ENCODE measurements at places on chromosomes 16 and 17.

GRCh38 chr16:54489225-54490111 is 202.9 kb upstream of the IRX3 start:
- DNase-seq = no peak

- no peak for DNase-seq
Observed at GRCh38 chr16:4746991-4747574, 12.7 kb downstream of the DNAAF8 start.

DNA sequence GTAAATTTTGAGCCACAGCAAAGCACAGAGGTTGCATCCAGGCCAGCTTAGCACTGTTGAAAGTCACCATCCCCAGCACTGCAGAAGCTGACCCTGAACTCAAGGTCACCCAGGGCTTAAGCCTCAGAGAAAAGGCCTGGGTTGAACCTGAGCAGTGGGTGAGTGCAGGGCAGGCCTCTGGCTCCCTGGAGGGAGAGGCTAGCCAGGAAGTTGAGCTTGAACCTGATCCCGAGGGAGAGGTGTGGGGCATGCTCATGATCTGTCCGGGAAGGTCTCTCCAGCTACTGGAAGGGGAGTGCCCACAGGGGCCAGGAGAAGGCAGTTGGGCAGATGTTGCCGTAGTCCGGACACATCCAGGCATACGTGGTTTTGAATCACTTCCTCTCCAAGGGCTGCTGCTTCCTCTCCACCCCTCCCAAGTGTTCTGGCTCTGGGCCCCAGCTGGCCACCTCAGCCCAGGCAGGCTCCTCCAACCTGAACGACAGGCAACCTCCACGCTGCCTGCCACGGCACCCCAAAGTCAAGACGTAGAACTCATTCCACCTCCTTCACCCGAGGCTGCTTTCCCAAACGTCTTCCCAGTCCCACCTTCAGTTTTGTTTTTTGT is 18.4 kb downstream of the CARHSP1 start:
- DNase-seq = no peak

GRCh38 chr17:48014595-48015111 is 22.9 kb downstream of the COPZ2 start:
- no peak for DNase-seq

DNA sequence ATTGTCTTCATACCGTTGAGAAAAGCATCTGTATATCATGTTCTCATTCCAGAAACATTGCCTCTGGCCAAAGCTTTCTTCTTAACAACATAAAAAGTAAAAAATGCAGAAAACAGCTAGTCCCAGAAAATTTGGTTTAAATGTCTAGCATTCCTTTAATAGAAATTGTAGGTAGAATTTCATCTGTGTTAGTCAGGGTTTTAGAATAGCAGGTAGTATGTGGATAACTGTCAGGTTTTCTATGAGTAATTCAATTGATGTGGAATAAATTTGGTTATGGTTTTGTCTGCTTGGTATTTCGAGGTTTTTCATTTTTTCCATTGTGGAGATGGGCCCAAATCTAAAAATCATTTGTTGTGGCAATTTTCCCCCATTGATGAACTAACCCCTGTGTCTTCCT is 616.7 kb downstream of the KCNJ2 start:
- DNase-seq = no peak

GRCh38 chr17:82127704-82128103 is 29.7 kb upstream of the FASN start:
- DNase-seq = no peak

GRCh38 chr17:69223809-69224208 is 4.8 kb downstream of the ABCA10 start:
- no peak for DNase-seq

- no peak for DNase-seq
Observed at GRCh38 chr16:87586201-87586782, 16.0 kb upstream of the JPH3 start.

DNA sequence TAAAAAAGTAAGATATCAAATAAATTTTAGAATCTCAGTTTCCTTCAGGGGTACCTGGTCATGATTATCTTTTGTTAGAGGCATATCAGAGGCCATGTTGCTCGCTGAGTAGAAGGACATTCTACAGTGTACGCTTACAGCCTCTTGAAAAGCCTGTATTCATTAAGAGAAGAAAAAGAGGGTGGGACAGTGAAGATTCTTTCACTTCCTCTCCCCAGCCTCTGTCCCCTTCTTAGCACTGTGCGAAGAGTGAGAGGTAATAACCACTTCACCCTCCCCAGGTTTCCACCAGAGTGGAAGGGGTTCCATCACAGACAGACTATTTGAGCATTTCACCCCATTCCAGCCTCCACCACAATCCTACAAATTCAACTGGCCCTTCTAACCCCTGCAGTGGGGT is 4.8 kb upstream of the LPO start:
- no peak for DNase-seq

GRCh38 chr17:70105641-70106040 is 30.6 kb downstream of the KCNJ16 start:
- DNase-seq = no peak

DNA sequence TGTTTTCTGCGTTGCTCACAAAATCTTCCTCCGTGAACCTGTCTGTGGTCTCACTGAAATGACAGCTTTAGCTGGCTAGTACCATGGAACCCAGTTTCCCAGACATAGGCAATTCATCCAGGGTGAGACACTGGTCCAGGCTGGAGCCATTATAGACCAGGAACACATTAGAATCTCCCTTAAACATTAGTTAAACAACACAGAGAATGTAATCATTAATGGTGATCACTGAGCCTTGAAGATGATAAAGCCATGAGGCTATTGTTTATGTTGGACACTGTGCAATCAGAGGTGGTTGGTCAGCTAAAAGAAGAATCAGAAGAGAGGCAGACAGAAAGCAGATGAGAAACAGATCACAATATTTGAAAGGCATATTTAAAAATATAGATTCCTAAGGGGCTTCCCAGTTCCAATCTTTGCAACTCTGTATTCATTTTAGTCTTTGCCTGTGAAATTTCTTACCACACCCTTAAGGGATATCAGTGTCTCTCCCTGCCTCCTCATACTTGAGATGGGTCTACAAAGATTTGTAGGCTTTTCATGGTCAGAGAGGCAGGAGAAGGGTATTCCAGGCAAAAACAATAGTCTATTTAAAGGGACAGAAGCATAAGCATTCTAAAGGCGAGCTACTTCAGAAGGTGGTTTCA is 317.9 kb downstream of the MAP2K6 start:
- DNase-seq = no peak

DNA sequence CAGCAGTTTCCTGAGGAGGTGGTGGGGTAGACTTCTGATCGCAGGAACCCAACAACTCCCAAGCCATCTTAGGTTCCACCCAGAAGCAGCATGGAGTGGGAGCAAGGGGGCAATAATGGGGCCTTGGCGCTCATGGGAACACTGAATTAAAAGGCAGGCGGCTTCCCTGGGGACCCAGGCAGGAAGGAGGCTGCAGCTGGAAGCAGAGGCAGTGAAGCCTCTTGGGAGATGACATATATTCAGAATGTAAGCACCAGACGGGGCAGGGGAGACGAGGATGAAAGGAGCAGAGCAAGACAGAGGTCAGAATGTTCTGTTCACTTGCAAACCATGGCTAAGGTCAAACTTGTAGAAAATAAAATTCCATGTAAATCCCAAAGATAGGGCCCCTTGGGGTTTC is 2.9 kb downstream of the HIGD1B start:
- DNase-seq = no peak

DNA sequence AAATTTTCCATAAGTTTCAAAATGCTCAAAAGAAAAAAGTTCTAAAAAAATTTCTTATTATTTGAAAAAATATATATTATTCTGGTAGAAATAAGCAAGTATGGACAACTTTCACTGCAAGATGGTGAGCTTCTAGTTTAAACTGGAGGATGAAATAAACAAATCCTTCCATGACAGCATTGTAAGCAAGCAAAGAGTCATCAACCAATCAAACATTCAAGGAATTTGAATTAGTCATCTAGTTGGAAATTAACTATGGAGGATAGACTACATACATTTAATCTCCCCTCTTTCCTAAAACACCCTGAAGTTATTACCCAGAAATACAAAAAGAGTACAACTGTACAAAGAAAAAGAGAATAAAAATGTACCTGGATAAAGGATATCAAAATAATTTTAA is 51.0 kb upstream of the IRX5 start:
- DNase-seq = no peak

DNA sequence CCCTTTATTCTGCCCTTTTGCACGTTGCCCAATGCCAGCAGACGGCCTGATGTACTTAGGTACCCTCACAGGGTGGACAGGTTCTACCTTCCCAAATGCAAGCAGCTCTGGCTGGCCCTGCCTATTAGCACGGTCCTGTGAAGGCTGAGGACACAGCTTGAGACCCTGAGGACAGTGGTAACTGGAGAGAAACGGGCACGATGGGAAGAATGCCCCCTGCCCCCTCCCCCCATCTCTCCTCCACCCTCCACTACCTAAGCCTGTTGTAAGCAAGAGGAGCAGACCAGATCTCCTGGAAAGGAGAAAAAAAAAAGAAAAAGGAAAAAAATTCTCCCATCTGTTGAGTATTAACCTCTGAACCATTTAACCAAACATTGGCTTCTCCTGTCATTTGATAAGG is 34.1 kb downstream of the MEOX1 start:
- no peak for DNase-seq

DNA sequence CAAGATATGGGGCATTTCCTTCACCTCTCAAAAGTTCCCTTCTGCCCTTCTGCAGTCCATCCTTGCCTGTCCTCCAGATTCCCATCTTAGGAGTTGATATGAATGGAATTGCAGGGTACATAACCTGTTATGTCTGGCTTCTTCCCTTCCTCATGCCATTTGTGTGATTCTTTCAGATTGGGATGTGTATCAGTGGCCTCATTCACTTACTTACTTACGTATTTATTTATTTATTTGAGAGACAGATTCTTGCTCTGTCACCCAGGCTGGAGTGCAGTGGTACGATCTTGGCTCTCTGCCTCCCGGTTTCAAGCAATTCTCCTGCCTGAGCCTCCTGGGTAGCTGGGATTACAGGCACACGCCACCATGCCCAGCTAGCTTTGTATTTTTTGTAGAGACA is 6.2 kb upstream of the TMEM94 start:
- DNase-seq = no peak

- DNase-seq = no peak
Observed at GRCh38 chr17:12867726-12868125, 78.4 kb downstream of the ARHGAP44 start.

- no peak for DNase-seq
Observed at GRCh38 chr16:49637933-49638672, 217.8 kb downstream of the ZNF423 start.

- DNase-seq = no peak
Observed at GRCh38 chr17:1109606-1110540, 69.9 kb downstream of the ABR start.

DNA sequence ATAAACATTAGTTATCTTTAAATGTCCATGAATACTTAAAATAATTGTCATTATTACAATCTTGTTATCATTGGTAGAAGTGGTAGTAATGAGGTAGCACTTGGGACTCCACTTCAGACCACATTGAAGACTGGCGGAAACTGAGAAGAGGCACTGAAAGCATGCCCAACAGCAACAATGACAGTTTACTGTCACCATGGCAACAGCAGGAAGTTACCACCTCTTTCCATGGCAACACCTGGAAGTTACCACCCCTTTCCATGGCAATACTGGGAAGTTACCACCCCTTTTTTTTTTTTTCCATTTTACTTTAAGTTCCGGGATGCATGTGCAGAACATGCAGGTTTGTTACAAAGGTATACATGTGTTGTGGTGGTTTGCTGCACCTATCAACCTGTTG is 494.9 kb upstream of the RBFOX1 start:
- no peak for DNase-seq

- no peak for DNase-seq
Observed at GRCh38 chr17:17381446-17382064, 78.4 kb downstream of the NT5M start.

DNA sequence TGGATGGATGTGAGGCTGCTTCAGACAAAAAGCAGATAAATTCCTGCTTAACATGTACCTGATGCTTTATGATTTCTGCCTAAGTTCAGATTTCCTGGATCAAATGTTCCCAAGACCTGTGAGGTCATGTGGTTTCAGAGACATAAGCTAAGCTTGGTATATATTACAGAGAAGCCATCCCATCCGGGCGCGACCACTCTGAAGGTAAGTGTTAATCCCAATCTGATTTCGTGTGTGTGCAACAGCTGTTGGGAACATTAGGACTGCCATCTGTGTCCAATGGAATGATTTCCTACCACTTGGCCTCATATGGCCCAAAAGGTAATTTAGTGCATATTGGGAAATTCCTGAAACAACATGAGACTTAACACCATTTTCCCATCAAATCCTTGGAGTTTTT is 199.1 kb downstream of the HS3ST3B1 start:
- DNase-seq = no peak

- DNase-seq = no peak
Observed at GRCh38 chr16:23557779-23558702, 514 bp downstream of the UBFD1 start.

DNA sequence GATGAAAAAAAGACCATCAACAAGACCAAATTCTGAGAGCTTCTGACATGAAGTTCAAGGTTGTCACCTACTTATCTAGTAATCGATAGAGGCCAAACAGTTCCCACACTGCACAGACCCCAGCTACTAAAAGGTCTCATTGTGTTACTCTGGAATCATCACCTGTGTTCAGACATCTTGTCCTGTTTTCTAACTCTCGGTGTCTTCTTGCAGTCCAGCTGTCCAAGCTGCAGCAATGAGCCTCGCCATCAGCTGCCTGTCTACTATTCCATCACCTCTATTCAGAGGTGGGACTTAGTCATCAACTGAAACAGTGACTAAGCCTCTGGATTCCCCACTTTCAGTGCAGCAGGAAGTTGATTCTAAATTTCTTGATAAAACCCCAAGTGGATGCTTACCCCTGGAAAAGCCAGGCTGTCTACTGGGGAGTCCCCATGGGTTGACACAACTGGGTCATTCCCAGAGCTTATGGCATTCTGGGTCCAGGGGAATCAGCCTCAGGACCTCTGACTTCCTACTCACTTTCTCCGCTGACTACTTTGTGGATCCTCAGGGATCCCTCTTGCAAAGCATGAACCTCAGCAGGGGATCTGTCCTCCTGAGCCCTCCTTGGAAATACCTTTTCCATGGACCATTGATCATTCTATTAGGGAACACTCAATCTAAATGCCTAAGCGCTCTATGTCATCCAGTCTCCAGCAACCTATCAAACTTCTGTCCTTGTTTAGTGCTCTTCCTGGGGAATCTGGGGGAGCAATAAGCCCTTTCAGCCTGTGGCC is 46.5 kb downstream of the HNF1B start:
- no peak for DNase-seq

DNA sequence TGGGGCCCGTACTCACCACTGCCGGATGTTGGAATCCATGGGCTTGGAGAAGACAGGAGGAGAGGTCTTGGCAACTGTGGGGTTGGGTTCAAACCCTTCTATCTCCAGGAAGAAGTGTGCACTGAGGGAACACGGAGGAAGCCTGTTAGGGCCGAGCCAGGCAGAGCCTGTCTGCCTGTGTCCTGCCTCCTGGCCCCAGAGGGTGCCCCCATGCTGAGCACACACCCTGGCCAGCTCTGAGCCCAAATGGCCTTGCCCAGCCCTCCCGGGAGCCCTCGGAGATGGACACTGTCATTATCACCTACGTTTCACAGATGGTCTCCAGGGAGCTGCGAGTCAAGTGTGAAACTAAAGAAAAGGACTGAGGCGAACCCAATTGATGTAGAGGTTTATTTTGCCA is 12.5 kb downstream of the TRPV3 start:
- DNase-seq = no peak

- DNase-seq = peak; percentile 79
Observed at GRCh38 chr16:89701425-89702406, at the start of gene SPATA2L. Gene SPATA2L (minus strand): TSS chr16:89701705. CDS start chr16:89701232, 473 bp downstream.
